Bone marrow (tissue), 2 donors: ENCODE measurements at places on chromosomes 12 and 14.

GRCh38 chr14:93533842-93534241 lies 103.1 kb downstream of the UNC79 start:
- DNase-seq: peak; percentile 63

DNA sequence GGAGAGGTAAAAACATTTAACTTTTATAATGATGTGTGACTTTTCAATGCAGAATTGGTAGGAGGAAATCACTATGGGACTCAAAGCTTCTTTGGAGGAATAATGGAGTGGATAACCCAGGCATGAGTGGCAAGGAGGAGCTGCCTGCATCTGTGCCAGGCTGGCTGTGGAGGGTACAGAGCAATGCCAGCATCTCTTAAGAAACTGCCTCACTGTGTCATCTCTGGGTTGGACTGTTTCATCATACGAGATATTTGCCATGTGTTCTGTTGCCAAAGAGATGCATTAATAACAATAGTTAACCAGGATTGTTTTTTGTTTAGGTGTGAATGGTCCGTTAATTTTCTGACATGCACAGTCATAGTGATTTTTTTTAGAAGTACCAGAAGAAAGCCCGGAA lies 183.7 kb upstream of the NTF3 start:
- DNase-seq: no peak

- DNase-seq: no peak
These were observed 3.8 kb upstream of the SCARB1 start for GRCh38 chr12:124867401-124867930.

- DNase-seq: no peak
These were observed 25.3 kb downstream of the JDP2 start for GRCh38 chr14:75452900-75453816.

DNA sequence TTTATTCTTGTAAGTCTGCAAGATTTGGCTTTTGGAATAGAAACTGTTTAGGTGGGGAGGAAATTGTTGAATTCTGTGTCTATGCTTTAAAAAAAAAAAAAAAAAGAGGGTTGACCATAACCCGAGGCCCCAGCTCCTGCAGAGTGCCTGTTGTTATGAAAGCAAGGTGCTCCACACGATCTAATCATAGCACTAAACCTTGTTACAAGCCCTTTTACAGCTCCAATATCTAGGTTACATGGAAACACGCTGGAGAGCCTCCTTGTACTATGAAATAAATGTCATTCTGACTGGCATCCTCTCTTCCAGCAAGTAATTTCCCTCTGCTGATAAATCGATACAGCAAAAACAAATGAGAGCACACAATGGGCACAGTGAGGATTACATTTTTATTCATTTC lies 303.1 kb upstream of the SOX5 start:
- DNase-seq: no peak

- no peak for DNase-seq
These were observed 97.1 kb downstream of the PRIMA1 start for GRCh38 chr14:93691042-93691780.

GRCh38 chr12:26047401-26048226 lies 77.2 kb downstream of the BHLHE41 start:
- DNase-seq: no peak

- DNase-seq: no peak
These were observed 32.5 kb downstream of the SRGAP1 start for GRCh38 chr12:63876980-63877379.

- no peak for DNase-seq
These were observed 223.3 kb upstream of the SFSWAP start for GRCh38 chr12:131487388-131488124.

DNA sequence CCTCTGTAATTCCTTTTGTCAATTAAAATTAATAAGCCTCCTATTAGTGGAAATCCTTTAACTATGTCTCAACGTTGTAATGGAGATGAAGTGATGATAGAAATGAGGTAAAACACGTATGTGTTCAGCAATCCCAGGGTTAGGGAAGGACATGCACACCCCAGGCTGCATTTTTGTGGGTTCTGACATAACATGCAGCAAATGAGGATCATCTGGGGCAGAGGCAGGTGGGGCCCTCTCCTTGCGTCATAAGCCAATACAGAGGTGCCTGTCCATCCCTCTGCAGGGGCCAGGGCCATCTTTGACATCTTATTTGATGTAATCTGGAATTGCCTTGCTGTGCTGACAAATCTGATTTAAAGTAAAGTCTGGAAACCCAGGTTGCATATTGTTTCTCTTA lies 73.2 kb downstream of the MYRFL start:
- DNase-seq: no peak

GRCh38 chr14:33150666-33151428 lies 212.2 kb downstream of the NPAS3 start:
- no peak for DNase-seq

DNA sequence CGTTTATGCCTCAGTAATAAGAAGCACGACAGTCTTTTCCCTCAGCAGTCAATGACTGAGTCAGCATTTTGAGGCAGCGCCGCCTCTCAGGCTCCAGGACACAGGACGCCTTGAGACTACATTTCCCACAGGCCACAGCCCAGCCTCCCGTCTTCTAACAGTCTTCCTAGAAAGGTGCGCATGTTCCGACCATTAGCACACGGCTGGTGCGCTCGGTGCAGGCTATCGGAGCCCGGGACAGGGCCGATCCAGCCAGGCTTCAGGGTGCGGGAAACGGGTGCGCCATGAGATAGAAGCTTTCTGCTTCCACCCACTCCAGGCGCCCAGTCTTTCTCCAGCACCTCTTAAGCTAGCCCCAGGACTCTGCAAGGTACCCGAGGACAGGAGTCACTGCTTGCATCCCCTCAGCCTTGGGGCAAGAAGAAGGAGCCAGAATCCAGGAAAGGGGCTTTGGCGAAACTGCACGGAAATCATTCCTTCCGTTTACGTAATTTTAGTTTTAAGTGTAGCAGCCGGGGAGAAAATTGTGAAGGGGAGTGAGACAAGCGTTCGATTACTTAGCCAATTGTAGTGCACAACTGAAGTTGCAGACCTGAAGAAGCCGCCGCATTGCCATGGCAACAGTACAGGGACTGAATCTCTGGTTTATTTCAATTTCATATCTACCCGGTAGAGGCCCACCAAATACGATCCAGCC lies 54.0 kb downstream of the ZNF641 start:
- peak; percentile 11 for DNase-seq

- DNase-seq: no peak
These were observed 564.1 kb upstream of the ATXN7L3B start for GRCh38 chr12:73973486-73973885.

GRCh38 chr14:71190770-71191374 lies 283.6 kb downstream of the PCNX1 start:
- no peak for DNase-seq

DNA sequence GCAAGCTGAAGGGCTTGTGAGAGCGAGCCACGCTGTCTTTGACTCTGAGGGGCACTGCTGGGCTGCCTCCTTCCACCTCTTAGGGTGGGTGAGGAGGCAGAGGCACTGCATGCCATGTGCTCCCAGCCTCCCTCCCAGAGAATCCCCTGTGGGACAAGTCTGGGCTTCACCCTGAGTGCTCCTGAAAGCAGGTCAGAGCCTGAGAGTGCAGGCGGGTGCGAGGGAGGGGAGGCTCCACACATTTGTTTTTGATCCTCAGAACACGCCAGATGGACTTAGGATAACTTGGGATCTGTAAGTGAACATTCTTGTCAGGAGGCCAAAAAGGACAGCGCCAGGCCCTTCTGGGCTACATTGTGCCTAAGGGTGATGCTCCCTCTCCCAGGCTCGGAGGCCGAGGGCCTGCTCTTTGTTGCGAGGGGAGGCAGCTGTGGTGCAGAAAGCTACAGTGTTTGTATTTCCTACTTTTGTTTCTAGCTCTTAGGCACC lies 155.4 kb downstream of the TMX1 start:
- DNase-seq: no peak

DNA sequence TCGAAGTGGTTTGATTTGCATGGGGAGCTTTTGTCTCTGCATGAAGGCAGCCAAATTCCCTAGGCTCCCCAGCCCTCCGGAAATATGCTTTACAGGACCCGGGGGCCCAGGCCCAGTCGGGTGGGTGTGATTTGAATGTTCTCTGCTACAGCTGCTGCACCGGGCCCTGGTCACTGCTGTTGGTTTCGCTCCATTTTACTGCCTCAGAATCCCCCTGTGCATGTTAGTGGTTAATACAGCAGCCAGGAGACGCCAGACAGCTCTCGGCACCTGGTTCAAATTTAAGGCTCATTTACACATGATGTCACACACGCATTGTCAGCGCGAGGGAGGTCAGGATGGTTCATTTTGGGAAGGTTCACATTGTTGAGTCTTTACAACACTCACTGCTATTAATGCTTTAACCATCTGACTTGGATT lies 99.6 kb downstream of the SLC38A6 start:
- no peak for DNase-seq

DNA sequence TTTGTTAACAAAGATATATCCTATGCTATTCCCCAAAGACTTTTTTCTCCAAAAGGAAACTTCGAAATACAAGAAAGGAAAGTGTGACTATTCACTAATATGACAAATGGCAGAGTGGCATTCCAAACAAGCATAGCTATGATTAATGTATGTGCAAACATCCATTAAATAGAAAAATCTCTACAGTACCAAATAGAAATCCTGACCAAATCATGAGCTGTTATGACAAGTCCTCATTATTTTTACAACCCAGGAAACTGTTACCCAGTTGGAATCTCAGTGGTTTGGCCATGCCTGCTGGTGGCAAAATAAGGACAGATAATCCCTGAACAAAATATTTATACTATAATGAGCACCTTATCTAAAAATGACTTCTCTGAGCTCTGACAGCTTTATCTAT lies 202.1 kb downstream of the SEC23A start:
- DNase-seq: no peak

DNA sequence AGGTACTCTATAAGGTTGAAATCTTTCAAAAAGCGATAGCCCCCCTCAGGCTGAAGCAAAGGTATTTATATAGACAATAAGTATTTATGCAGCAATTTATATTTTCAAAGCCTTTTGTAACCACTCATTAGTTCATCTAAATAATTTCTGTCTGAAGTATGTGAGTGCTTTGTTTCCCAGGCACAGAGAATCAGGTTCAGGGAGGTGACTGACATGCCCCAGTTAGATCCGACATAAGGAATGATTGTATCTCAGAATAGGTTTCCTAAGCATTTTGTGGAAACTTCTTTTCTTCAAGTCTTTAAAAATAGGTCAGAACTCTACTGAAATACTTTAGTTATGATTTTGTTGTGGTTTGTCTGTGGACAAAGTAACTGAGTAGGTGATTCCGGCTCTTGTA lies 283.4 kb upstream of the G2E3 start:
- no peak for DNase-seq

DNA sequence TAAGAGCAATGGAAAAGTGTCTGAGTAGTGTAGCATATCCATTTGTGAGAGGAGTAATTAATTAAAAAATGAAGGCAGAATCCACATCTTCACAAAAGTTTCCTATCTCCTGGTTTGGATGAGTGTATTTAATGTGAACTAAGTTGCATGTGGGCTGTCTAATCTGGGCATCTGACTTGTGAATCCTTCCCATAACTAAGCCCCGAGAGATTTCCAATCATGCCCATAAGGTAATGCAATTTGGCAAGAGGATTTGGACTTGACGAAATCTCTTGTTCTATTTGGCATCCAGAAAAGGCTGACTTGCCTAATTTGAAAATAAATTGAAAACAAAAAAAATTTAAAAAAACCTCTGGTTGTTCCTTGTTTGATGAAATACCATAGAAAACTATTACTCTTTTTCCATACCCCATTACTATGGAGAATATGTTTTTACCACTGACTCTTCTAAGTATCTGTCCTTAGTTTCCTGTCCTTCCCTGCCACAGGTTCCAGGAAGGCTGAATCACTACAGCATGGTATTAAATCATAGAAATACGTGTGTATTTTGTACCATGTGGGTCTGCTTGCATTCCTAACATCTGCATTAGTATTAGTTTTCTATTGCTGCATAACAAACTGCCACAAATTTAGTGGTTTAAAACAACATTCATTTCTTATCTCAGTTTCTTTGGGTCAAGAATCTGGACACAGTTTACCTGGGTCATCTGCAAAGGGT lies 48.4 kb downstream of the ETV6 start:
- no peak for DNase-seq

GRCh38 chr14:29273513-29273912 lies 506.9 kb downstream of the FOXG1 start:
- no peak for DNase-seq

DNA sequence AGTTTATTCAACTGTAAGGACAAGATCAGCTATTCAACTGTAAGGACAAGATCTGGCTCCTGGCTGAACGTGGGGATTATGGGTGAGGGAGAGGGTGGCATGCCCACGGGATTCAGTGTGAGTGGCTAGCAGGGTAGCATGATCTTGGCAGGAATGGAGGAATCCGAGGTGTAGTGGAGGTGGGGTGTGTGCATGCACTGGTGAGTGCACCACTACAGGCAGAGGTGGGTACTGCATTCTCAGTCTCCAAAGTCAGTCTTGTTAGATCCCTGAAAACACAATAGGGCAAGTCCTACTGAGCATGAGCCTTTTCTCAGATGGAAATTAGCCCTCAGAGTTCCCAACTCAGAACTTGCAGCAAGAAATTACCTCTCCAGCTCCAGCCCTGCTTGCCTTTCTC lies 32.2 kb upstream of the DCD start:
- no peak for DNase-seq

DNA sequence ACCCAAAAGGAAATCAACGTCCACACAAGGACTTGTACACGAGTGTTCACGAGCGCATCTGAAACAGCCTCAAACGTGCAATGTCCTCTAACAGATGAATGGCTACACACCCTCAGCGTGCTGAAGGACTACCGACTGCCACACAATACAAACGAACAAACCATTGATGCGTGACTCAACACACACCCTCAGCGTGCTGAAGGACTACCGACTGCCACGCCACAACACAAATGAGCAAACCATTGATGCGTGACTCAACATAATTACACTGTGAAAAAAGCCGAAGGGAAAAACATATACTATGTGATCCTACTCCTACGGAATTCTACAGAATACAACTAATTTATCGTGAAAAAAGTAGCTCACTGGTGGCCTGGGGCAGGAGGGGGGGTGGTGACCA lies 25.1 kb upstream of the BTBD6 start:
- no peak for DNase-seq

DNA sequence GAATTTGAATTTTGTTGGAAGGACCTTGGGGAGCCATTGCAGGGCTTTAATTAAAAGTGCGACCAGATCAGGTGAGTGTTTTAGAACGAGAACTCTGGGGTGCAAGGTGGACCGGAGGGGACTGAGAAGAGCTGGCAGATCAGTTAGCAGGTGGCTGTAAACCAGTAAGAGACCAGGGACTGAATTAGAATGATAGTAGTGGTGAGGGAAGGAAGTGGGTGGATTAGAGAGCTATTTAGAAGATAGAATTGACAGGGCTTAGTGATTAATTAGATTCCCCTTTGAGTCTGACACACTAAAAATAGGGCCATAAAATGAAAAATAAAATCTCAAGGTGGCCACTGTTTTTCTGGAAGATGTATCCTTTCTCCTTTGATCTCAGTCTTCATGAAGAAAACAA lies 44.8 kb downstream of the PLXNC1 start:
- DNase-seq: peak; percentile 61

GRCh38 chr12:64733857-64734256 lies 25.3 kb downstream of the GNS start:
- DNase-seq: no peak

GRCh38 chr12:11686120-11686519 lies 36.6 kb downstream of the ETV6 start:
- DNase-seq: no peak
